ENCODE measurements at places on chromosomes 1 and 21.
A peak's percentile ranks its signal among the peaks of the same experiment; 100 is the strongest.

GRCh38 chr1:53122961-53123413, 19.5 kb downstream of the SLC1A7 start:
- no peak for DNase-seq

- peak; percentile 84 for DNase-seq
Measured at GRCh38 chr1:150970808-150971582, 3.6 kb downstream of the CERS2 start.

DNA sequence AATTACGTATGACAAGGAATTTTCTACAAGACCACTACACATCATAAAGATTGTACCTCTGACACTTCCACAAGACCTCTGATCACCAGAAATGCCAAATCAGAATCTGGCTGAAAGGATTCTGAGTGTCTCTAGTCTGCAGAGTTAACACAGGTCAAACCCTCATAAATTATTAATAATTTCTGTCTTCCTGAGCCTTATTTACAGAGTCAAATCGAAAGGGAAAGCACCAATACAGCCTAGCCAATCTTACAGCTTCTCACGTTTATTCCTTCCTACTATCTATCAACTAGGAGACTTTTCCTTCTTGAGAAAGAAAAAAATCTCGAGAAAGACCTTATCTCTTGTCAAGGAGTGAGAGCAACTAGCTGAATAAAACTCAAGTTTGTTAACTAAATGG, 2151.6 kb downstream of the MRPL39 start:
- DNase-seq, result no peak

DNA sequence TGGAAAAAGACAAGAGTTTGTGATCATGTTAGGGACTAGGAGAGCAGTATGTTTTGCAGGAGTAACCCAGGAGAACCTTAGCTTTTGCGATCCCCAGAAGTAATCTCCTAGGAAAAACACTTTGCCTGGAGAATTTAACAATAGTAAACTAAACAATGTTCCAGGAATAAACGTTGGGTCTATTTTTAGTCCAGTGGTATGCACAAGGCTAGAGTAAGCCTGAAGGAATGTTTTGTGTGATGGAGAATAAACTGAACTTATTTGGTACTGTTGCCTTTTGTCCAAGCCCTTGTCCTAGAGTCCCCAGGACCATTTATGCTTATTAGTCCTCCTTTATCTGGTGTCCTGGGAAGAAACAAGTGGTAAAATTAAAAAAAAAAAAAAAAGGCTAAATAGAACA, 28.7 kb upstream of the RGS5 start:
- no peak for DNase-seq

DNA sequence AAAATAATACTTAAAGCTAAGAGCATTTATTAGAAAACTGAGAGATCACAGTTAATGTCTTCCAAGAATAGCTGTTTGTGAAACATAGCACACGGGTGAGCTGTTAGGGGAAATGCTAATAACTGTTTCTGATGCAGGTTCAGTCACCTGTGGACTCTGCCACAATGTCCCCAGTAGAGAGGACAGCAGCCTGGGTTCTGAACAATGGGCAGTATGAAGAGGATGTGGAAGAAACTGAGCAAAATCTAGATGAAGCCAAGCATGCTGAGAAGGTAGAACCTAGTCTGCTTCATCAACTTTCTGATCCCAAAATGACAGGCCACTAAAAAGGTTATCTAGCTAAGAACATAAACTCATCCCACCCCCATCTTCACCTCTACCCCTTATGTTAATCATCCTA, 32.6 kb downstream of the CLEC20A start:
- no peak for DNase-seq

- DNase-seq, result no peak
Measured at GRCh38 chr1:156584813-156585212, 5.3 kb downstream of the TTC24 start.

- DNase-seq, result no peak
Measured at GRCh38 chr1:41626146-41626545, 141.7 kb upstream of the EDN2 start.

- DNase-seq, result no peak
Measured at GRCh38 chr1:237852342-237852741, 38.4 kb downstream of the ZP4 start.

DNA sequence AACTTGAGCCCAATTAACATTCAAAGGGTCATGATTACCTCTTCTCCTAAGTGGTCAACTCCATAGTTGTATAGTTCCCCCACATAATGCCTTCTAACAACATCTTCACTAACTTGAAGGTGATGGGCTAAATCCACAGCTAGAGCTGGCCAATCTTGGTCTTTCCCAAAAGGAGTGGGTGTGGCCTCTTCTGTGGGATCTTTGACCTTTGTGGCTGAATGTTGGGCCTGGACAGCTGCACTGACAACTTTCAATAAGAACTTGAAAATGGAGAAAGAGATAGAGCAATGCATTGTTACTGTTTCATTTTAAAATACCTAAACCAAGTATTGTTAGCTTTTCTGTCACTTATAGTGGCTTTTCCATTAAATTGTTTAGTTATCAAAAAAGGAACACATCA, 59.2 kb downstream of the IARS2 start:
- no peak for DNase-seq

DNA sequence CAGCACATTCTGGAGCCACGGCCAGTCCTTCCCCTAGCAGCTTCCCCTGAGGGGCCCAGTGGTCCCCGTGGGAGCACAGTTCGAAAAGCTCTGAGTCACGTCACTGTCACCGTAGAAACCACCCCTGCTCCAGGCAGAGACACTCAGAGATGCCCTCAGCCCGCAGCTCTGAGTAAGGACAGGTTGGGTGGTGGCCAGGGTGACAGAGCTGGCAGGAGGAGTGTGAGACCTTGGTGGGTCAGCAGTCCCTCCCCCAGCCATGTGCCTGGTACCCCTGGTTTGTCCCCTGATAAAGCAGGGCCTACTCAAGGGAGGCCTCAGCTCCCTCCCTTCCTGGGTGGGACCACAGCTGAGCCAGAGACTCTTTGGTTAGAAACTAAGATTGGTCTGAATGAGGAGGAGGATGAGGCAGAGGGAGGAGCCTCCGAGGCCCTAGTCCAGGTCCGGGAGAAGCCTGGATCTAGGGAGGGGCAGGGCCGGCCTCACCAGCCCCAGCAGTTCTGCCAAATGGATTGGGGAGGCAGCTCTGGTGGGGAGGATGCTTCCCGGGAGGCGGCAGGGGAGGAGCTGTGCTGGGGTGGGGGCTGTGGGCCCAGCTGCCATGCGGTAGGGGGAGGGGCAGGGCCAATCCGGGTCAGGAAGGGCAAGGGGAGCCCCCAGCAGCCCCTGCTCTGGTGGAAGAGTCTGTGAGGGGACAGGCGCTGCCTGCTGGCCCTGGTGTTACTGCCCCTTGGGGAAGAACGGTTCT, 55.2 kb downstream of the SLC9A1 start:
- DNase-seq, result peak; percentile 80

GRCh38 chr1:53454019-53454418, 5.2 kb upstream of the DMRTB1 start:
- DNase-seq, result no peak

DNA sequence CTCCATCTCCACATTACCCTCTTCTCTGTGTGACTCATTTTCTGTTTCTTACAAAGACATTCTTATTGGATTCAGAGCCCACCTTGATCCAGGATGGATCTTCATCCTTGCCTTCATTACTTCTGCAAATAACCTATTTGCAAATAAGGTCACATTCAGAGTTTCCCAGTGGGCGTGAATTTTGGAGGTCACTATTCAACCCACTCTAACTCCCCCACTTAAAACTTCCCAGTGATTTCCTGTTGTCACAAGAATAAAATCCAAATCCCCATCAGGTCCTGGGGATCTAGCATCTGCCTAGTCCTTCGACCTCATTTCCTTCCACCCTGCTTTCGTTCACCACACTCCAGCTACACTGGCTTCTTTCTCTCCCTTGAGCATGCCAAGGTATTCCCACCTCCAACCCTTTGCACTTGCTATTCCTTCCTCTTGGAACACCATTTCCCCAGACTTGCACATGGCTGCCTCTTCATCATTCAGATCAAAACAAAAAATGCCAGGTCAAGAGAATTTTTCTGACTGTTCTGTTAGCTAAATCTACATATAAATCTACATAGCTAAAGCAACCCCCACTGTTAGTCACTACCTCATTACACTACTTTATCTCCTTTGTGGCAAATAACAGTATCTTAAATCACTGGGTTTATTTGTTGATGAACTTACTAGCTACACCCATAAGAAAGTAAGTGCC, 187.2 kb downstream of the TOMM20 start:
- no peak for DNase-seq
